Activated naive CD4-positive, alpha-beta T cell treated with anti-CD3 and anti-CD28 coated beads, Interleukin-2, amount 50 U/mL, for 72 hours (primary cell): ENCODE measurements at places on chromosomes 16 and 17.
A peak's percentile ranks its signal among the peaks of the same experiment; 100 is the strongest.

DNA sequence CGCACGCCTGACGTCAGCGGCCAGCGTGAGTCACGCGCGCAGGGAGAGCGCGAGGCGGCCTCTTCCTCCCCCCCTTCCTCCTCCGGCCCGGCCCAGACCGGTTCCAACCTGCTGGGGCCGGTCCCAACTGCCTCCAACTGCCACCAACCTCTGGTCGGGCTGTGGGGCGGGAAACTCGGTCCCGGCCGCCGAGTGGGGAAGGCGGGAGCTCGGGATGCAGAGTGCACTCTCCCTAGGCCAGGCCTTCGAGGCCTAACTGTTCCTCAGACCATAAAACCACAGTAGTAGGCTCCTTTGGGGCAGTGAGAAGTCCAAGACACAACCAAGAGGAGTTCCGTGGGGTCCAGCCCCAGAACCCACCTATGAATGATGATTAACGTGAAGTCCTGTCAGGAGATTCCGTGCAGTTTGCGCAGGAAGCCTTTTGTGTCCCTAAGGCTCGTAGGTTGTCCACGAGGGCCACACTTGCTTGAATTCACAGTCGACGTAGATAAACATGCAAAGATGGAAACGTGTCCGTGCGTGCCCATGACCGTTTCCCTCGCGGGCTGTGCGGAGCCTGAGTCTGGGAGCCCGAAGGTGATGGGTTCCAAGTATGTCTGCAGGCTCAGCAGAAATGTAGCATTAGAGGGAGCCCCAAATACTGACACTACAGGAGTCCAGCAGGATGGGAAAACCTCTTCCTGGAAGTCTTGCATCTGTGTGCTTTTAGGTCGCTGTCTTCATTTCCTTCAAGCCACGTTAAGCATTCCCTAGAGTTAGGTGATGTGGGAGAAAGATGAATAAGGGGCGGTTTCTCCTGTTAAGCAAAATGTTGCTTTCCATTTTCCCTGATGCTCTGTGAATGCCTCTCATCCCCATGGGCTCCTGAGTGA, 647 bp downstream of the UNK start:
- DNase-seq: no peak

DNA sequence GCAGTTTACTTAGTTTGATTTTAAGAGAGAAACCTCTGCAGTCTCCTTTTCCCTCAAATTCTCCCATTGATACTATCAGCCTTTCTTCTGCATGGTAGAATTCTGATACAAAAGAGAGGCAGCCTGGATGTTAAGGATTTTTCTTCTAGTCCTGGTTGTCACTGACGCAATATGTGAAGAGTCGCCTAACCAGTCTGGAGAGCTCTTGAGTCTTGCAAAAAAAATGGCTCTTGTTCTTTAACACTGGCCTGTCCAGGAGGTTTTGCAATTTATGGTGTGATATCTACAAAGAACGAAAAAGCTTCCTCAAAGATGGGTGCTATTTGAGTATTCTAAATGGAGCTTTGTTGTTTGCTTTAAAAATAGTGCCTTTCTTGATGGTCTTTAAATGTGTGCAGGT, 28.9 kb downstream of the COX10 start:
- DNase-seq: no peak

GRCh38 chr16:2152695-2153506, 2.7 kb upstream of the TRAF7 start:
- no peak for DNase-seq

DNA sequence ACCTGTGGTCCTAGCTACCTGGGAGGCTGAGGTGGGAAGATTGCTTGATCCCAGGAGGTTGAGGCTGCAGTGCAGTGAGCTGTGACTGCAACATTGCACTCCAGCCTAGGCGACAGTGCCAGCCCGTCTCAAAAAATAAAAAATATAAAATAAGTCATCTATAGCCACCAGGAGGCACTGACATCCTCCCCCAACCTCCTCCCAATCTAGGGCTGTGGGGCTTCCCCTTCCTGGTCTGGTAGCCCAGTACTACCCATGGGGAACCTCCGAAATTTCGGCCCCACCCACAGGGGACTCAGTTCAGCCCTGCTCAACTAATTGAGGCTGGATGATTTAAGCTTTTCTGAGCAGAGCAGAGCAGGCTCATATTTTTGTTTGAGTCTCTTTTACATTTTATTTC, 3.2 kb downstream of the ZSCAN10 start:
- DNase-seq: peak; percentile 57

- DNase-seq: no peak
Measured at GRCh38 chr16:19123535-19124178, 9.9 kb downstream of the ITPRIPL2 start.

DNA sequence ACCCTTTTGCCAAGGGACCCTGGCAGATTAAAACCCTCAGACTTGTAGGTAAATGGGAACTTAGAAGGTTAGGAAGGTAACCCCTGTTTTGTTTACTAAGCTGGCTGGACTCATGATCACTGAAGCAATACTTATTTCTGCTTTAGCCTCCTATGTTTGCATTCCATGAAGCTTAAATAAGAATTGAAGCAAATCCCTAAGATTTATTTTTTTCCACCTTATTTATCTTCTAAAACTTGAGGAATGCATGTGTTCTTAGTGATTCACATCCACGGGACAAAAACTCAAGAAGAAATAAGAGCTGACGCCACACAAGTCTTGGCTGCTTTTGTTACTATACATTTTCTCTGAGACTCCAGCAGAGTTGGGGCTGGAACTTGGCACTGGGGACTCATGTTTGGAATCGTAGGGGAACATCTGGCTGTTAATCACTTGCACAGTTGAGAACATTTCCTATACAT, 35.5 kb downstream of the CLUAP1 start:
- no peak for DNase-seq

- DNase-seq: no peak
Measured at GRCh38 chr17:8131844-8132441, 8.0 kb upstream of the HES7 start.

- DNase-seq: no peak
Measured at GRCh38 chr16:68421076-68421475, 27.2 kb downstream of the SMPD3 start.

- DNase-seq: peak; percentile 26
Measured at GRCh38 chr16:57186872-57187854, 1.0 kb downstream of the RSPRY1 start.

DNA sequence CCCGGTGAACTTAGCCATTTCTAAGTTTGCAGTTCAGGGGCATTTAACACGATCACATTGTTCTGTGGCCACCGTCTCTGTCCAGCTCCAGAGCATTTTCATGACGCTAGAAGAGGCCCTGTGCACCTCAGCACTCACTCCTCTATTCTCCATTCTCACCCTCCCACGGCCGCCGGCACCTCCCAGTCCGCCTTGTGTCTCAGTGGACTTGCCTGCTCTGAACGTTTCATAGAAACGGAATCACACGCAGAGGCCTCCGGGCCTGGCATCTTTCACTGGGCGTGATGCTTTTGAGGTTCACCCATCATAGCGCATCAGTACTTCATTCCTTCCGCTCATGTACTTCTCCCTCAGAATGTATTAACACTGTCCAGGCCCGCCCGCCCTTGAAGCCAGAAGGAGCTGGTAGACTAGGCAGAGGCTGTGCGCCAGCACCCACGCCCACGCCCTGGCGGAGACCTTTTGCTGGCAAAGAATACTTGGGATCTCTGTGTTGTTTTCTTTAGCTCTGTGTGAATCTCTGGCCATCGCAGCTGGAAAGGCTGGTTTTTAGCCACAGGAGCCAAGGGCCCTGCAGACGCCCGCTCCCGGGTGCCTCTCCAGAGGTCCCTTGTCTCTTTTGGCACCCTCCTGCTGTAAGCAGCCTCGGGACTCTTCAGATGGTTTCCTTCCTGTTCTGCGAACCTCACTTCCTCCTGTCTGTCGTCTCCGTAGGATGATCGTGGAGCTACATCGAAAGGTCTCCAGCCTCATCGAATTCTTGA, 23.4 kb upstream of the JPT2 start:
- DNase-seq: no peak

DNA sequence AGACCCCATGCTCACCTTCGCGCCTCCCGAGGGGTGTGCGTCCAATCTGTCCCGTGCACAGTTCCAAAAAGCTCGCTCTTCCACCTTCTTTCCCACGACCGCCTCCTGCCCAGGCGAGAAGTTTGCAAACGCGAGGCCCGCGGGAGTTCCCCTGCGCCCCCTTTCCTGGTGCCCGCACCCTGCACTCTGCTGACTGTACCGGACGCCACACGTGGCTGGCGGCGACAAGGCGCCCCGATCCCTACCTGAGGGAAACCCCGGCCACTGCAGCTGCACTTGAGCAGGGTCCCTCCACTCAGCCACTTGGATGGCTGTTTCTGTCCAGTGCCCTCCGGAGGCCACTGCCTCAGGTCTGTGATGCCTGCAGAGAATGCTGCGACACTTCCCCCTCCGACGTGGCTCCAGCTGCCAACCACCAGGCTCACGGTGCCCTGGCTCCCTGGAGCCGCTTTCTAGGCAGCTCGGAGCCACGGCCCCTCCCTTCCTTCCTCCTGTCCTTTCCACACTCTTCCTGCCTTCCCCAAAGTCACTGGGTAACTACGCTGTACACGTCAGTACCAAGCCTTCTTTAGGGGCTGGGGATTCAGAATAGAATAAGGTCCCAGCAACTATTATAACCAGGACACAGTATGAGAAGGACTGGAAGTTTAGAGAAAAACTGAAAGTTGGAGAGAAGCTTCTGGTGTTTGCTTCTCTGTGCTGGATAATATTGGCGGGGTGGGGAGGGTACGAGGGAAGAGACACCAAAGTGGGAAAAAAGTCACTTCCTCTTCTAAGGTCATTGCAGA, at the start of gene MLKL:
Gene MLKL, minus strand, starts transcription at position 425 of the 788 bp plus-strand sequence. CDS start 5,105 bp downstream, outside the sequence.
- DNase-seq: peak; percentile 79

- DNase-seq: no peak
Measured at GRCh38 chr16:82010649-82011048, 621 bp downstream of the SDR42E1 start.

DNA sequence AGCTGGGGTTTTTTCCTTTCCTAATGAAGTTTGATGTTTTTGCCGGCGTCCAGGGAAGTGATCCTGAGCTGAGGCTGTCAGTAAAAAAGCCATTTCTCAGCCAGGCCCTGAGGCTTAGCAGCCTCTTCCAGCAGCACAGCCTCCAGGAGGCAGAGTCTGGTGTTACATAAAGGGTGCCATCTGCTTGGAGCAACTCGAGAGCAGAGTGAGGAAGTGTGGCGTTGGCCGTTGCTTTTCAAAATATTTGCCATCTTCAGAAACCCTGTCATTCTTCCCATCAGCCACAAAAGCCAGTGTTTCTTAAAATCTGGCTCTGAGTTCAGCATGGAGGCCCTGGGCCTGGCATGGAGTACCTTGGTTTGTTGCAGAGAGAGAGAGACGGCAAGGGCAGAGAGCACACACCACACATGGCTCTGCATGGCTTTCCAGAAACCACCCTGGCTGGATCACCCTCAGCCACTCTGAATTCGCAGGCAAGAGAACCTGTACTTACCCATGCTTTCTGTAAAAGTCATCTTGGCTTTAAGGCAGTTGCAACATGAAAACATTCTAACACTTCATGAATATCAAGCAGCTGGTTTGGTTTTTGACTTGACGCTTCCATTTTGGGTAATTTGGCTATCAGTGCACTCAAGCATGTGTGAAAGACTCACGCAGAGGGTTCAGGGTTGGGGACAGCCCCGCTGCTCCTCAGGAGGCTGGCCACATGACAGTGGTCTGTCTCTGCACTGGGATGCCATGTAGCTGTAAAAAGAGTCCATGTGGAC, 21.0 kb downstream of the PMM2 start:
- no peak for DNase-seq

- no peak for DNase-seq
Measured at GRCh38 chr16:85379041-85380001, 233.8 kb upstream of the GSE1 start.

GRCh38 chr16:46650254-46650623, 29.1 kb upstream of the SHCBP1 start:
- no peak for DNase-seq

- no peak for DNase-seq
Measured at GRCh38 chr17:17952691-17953090, 19.5 kb downstream of the TOM1L2 start.

DNA sequence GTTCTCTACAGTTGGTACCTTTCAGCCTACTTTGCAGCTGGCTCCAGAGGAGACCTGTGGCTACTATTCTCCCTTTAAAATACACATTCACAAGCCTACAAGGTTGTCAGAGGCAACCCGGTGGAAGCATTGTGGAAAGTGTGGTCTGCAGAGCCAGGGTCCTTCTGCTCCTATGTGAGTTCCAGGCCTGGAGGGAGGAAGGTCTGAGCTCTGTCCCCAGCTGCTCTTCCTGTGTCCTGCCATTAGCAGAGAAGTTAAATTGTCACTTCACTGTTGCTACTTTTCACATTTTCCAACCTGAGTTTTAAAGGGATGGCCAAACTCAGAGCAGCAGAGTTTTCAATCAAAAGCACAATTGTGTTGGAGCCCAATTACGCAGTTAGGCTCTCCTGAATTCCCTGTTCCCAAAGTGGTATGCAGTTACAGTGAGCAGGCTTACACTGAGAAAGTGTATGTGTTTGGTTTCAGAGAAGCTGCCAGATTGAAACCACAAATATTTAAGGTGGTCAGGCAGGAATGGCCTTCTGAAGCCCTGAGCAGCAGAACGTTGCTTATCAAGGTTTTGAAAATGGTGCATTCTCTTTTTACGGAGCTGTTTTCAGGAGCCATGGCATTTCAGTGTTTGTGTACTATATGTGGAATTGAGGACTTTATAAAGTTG, 25.0 kb downstream of the MAP3K3 start:
- no peak for DNase-seq

- DNase-seq: no peak
Measured at GRCh38 chr16:74661064-74661463, 5.6 kb downstream of the RFWD3 start.

GRCh38 chr17:83160443-83161297, 81.3 kb downstream of the METRNL start:
- no peak for DNase-seq

DNA sequence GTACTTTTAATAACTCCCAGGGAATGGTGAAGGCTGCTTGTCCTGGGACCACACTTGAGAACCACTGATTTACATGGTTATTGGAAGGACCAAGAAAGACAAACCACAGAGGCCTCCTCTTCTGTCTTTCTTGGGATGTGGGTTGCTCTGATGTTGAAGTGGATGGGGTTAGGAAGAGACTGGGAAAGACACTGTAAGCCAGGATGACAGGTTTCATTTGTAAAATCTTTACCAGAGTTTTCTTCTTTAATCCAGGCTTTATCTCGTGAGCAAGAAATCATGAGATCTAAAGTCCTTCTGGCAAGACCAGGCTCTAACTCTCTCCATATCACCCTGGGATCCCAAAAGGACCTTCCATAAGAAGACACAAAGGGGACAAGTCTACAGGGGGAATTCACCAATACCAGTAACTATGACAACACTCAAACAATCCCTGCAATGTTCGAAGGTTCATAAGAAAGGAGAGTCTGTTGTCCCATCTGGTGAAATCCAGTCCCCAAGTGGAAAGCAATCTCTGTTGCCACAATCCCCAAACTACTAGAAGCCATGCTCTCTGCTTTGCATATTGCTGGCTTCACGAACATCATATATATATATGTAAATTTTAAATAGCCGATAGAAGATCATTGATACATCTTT, 44.8 kb upstream of the CDRT4 start:
- no peak for DNase-seq
